Activated T-helper 9 cell treated with anti-CD3 and anti-CD28 coated beads, Interleukin-2, amount 50 U/mL, for 16 hours (primary cell): ENCODE measurements at places on chromosomes 2 and 18.

- DNase-seq: no peak
Measured at GRCh38 chr18:28485918-28486317, 309.0 kb upstream of the CDH2 start.

- DNase-seq: no peak
Measured at GRCh38 chr18:67232991-67233390, 283.5 kb downstream of the DSEL start.

DNA sequence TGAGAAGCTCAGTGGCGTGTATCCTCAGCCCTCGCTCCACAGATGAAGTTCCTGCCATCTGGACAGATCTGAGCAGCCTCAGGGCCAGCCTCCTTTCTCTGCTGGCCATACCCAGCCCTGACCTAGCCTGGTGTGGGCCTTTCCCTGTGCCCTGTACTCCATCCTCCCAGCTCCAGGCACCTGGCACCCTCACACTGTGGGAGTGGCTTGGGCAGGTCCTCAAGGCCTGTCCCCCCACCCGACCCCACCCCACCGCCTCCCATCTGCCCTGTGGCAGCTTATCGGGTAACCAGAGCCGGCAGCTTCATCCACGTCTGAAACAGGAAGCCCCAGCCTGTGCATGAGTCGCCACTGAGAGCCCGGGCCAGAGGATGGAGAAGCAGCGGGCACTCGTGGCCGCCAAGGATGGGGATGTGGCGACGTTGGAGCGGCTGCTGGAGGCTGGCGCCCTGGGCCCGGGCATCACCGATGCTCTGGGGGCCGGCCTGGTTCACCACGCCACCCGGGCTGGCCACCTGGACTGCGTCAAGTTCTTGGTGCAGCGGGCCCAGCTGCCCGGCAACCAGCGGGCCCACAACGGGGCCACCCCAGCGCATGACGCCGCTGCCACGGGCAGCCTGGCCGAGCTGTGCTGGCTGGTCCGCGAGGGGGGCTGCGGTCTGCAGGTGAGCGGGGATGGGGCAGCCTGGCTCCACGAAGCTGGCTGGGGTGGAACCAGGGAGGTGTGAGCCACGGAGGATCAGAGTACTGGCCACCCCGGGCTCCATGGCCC lies at the start of gene ESPNL:
Gene ESPNL, plus strand, starts transcription at position 292 of the 772 bp plus-strand sequence. Its CDS starts 80 bp downstream, at position 372.
- no peak for DNase-seq

DNA sequence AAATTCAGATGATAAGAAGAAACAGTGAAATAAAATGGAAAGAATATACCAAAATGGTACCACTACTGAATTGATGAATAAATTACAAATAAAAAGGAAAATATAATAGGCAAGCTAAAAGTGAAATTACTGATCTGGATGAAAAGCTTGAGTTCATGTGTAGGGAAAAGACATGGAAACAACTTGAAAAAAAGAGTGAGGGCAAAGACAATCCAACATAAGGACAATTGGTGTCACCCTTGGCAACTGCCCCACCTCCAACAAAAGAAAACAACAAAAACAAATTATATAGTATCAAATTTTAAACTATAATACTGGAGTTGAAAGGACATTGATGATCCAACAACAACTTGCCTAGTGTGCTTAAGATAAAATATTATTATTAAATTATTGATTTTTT lies 37.6 kb downstream of the PPP1R1C start:
- no peak for DNase-seq

DNA sequence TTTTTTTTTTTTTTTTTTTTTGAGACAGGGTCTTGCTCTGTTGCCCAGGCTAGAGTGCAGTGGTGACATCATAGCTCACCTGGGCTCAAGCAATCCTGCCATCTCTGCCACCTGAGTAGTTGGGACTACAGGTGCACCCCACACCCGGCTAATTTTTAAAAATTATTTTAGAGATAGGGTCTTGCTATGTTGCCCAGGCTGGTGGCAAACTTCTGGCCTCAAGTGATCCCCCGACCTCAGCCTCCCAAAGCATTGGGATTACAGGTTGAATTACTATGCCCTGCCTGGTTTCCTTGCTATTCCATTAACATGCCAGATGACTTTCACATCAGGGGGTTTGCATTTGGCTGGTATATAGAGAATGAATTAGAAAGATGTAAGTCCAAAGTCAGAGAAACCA lies 253.2 kb downstream of the CAMKMT start:
- DNase-seq: no peak

- no peak for DNase-seq
Measured at GRCh38 chr2:8796878-8797550, 40.4 kb downstream of the KIDINS220 start.
